ENCODE measurements at places on chromosomes 4 and X.

- no peak for DNase-seq
Measured at GRCh38 chr4:2817701-2818350, 24.9 kb downstream of the SH3BP2 start.

- no peak for DNase-seq
Measured at GRCh38 chr4:101604976-101605375, 185.6 kb upstream of the BANK1 start.

GRCh38 chr4:108103099-108103862 lies 65.5 kb downstream of the LEF1 start:
- no peak for DNase-seq

GRCh38 chrX:3371163-3371562 lies 24.7 kb upstream of the MXRA5 start:
- no peak for DNase-seq

DNA sequence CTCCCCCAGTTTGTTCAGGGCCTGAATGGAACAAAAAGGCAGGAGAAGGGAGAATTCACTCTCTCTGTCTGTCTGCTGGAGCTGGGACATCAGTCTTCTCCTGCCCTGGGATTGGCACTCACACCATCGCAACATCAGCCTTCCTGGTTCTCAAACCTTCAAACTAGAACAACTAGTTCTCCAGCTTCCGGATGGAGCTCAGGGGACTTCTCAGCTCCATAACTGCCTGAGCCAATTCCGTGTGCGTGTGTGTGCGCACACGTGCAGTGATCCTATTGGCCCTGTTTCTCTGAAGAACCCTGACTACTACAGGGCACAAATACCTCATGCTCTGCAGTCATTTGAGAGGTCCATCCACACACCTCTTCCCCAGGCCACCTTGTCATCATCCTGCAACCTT lies 18.7 kb upstream of the MAN2B2 start:
- DNase-seq = no peak

GRCh38 chrX:102650903-102651241 lies 411 bp upstream of the GPRASP1 start:
- no peak for DNase-seq

GRCh38 chr4:145203410-145203809 lies 23.0 kb upstream of the OTUD4 start:
- no peak for DNase-seq

DNA sequence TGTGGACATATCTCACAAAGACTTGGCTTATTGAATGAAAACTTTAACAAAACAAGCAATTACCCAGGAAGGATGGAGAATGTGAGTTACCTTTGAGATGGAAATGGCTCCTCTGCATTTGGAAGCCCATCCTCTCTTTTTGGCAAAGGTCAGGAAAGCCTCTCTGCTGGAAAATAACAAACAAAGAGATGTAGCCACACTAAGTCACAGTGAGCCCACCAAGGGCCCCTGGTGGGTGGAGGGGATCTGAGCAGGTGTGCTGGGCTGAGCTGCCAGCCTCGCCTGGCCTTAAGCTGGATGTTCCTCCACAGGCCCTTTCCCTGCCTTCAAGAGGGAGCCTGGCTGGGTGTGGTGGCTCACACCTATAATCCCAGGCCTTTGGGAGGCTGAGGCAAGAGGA lies 269.2 kb downstream of the HNRNPD start:
- no peak for DNase-seq

GRCh38 chr4:15873117-15873516 lies 65.4 kb downstream of the FGFBP1 start:
- DNase-seq = no peak

GRCh38 chrX:150847088-150847487 lies 51.4 kb downstream of the CD99L2 start:
- no peak for DNase-seq

DNA sequence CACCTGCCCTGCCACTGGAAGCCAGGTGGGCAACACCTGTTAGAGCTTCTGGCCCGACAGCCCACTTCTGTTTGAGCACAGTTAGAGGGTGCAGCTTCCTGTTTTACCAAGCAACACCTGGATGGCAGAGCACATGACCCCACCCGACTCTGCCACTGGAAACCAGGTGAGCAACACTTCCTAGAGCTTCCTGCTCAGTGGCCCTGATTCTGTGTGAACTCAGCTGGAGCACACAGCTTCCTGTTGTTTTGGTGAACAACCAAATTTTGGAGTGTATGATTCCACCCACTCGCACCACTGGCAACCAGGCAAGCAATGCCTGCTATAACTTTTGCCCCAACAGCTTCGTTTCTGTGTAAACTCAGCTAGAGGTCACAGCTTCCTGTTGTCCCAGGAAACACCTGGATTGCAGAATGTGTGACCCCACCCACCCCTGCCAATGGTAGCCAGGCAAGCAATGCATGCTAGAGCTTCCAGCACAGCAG lies 163.8 kb upstream of the KLF8 start:
- no peak for DNase-seq

GRCh38 chr4:95231681-95232080 lies 317.1 kb downstream of the UNC5C start:
- no peak for DNase-seq

DNA sequence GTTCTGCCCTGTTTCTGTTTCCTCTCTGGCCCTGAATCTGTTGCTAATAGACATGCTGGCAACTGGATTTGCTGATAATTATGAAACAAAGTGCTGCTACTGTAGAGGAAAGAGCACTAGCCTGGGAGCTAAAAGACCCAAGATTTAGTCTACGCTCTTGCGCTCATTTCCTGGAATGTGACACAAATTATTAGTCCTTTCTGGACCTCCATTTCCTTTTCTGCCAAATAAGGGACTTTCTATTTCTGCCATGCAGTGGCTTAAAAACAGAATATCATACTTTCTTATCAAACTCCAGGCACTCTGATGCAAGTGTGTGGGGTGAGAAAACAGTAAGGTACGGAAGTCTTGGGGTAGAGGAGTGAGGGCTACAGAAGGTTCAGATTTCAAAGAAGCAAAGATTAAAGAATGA lies 48.3 kb upstream of the GPR174 start:
- no peak for DNase-seq

DNA sequence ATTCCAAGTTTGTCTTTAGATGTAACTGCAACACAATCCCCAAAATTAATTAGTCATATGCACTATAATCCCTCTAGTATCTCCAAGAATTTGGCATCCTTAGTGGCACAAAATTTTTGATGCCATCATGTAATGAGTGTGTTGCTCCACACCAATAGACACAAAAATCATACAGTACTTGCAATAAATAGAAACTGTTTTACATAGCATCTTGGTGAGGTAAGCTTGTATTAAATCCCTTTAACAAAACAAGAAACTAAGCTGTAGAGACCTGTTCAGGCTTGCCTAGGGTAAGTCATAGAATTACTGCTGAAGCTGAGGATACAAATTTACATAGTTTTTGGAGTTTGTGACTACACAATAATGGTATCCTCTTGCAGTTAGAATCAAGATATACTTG lies 64.5 kb upstream of the PRSS12 start:
- DNase-seq = no peak

DNA sequence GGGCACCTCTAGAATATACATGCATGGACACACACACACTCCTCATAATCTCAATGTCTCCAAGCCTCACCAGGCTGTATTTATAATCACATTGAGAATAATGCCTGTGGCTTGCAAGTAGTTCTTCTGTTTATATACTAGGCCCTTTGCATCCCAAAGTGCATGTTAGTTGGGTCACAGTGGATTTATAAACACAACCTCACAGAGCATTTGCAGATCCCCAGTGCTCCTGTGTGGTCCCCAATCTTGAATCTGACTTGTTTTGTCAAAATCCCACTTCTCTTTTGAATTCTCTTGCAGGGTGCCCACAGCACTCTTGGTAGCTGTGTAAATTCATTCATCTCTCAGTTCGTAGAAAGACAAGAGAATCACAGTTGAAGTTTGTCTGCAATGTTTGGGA lies 49.6 kb upstream of the PROM1 start:
- no peak for DNase-seq

DNA sequence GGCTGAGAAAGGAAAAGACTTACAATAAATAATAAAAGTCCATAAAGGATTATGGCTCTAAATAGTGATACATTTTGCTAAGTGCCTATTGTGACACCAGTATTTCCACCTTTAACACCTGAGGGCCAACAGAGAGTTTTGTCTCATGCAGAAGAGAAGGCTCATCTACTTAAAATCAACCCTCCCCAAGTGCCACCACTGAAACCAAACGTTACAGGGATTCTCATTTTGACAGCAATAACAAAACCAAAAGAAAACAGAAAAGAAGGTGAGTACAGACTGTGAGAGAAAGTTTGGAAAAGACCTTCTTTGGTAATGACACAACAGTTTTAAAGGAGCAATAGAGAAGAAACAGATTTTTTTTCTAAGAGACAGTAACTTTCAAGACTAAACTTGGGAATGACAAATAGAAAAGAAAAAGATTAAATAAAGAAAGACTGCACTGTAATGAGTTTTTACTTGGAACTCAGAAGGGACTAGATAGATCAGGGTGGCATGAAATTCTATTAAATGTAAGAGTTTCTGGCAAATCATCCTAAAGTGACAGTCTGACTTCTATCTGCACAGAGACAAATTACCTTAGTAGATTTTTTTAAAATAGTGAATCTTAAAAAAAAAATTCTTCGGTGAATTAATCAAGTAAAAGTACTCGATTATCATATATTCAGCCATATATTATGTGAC lies 109.7 kb downstream of the ZNF827 start:
- DNase-seq = no peak

DNA sequence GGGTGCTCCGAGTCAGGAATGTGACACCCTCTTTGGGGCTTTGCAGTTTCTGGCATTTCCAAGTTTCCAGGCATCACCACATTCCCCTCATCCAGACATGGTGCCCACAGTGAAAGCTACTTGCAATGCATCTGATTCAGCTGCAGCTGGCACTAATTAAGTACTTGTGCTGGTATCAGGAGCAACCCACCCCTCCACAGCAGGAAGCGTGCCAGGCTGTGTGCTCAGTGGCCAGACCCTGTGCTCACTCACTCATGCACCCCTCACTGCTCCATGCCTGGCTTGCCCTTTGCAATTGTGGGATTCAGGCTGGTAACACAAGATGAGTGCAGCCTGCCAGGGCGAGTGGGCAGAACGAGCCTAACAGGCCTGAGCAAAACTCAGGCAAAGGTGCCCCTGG lies 271.2 kb downstream of the EPHA5 start:
- DNase-seq = no peak

GRCh38 chr4:135538698-135539097 lies 1337.1 kb upstream of the PABPC4L start:
- DNase-seq = no peak

DNA sequence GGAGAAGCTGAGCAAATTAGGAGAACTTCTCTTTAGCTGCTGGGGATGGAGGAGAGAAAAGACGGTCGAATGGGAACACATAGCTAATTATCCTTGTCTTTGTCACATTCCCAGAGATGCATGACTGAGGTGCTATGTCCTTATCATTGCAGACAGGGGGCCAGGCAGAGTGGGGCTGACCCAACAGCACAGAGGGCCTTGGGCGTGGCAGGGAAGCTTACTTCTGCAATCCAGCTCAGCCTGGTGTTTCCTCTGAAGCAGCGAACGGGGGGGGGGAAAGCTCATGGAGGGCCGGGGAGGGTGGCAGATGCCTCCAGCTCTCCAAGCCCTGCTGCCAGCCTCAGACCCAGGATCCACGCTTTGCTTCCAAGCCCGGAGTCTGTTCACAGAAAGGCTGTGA lies 50.8 kb upstream of the HOPX start:
- DNase-seq = no peak

DNA sequence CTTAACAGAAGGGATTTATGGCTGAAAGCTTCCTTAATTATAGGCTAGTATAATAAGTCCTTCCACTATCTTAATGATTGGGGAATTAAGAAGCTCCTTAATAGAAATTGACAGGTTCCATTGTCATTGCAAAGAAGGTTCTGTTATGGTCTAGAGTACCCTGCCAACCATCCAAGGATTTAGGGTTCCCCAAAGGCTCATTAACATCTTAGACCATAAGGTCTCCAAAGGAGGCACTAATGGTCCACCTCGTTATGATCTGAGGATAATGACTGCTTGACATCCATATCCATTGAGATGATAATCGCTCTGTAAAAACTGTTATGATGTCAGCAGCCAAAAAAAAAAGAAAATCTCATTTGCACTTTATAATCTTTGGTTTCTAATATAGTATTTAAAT lies 441.6 kb downstream of the GBA3 start:
- no peak for DNase-seq

- DNase-seq = no peak
Measured at GRCh38 chrX:42673301-42673810, 104.6 kb downstream of the PPP1R2C start.

DNA sequence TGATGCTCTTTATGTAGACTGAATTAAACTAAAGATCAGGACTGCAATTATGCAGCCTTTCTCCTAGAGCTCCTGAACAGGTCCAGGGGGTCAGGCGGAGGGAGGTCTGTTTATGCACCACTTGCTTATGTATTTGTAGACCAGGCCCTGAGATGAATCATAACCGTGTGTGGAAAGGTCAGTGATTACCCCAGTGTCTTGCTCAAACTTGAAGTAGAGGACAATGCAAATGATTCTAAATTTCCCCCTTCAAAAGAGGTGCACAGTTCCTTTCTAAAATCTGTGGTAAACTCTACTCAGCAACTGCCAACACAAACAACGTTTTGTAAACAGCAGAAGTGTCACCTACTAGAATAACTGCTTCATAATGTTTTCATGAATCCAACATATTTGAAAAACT lies 13.0 kb upstream of the TBC1D9 start:
- DNase-seq = no peak

DNA sequence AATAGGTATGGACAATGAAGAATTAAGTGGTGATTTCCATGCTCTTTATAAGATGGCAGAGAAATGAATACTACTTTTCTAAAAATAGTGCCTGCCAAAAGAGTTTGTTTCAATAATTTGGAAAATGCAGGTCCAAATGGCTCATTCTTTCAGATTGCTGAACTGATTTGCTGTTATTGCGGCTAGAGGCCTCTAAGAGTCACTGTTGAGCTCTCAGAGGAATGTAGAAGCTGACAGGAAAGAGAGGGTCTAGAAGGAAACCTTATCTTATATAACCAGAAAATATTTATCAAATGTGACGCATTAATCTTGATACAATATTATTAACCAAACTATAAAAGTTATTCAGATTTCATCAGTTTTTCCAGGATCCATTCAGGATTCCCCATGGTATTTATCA lies 65.7 kb upstream of the PAGE1 start:
- no peak for DNase-seq

- no peak for DNase-seq
Measured at GRCh38 chrX:45208121-45208856, 7.6 kb upstream of the DIPK2B start.

GRCh38 chrX:102975016-102975415 lies 37.9 kb downstream of the RAB40AL start:
- DNase-seq = no peak

- DNase-seq = no peak
Measured at GRCh38 chr4:115763051-115763450, 649.6 kb upstream of the NDST4 start.

- no peak for DNase-seq
Measured at GRCh38 chr4:146510942-146511341, 10.8 kb downstream of the SLC10A7 start.

GRCh38 chrX:30220661-30221060 lies 5.3 kb downstream of the MAGEB2 start:
- no peak for DNase-seq

GRCh38 chrX:134849390-134849789 lies 141.4 kb upstream of the SMIM10 start:
- DNase-seq = no peak

- no peak for DNase-seq
Measured at GRCh38 chr4:69523385-69524132, 27.9 kb upstream of the UGT2B4 start.

GRCh38 chr4:155060419-155060818 lies 148.0 kb upstream of the NPY2R start:
- no peak for DNase-seq

- no peak for DNase-seq
Measured at GRCh38 chrX:136034668-136035067, 49.4 kb downstream of the SLC9A6 start.
